ENCODE measurements at places on chromosomes 3 and 15.

DNA sequence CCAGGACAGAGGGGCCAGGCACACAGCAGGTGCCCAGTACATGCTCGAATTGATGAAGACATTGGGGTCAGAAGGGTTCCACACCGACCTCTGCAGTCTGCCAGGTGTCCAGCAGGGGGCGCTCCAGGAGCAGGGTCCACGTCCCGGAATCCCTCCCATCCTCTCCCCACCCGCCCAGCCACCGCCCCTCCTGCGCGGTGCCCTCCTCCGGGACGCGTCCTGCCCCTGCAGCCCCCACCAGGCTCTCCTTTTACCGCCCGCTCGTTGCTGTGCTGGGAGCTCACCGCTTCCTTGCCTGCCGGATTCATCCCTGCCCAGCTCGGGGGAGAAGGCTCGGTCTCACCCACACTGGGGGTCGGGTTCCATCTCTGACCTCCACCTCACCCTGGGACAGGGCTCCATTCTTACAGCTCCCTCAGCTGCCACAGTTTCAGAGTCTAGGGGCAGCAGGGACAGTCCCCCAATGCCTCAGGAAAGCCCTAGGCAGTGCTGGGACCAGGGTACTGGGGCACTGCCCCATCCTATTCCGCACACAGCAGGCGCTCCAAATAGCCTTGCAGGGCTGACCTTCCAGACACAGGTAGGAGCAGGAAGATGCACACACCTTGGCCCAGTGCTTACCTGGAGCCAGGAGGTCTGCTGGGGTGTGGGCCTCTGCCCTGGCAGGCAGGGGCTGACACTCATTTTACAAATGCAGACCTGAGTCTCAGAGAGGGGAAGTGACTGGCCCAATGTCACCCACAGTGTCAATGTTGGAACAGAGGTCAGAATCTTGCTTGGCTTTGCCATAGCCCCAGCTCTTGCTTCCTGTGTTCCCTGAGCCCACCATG is 31.0 kb downstream of the GRIP2 start:
- DNase-seq: no peak

DNA sequence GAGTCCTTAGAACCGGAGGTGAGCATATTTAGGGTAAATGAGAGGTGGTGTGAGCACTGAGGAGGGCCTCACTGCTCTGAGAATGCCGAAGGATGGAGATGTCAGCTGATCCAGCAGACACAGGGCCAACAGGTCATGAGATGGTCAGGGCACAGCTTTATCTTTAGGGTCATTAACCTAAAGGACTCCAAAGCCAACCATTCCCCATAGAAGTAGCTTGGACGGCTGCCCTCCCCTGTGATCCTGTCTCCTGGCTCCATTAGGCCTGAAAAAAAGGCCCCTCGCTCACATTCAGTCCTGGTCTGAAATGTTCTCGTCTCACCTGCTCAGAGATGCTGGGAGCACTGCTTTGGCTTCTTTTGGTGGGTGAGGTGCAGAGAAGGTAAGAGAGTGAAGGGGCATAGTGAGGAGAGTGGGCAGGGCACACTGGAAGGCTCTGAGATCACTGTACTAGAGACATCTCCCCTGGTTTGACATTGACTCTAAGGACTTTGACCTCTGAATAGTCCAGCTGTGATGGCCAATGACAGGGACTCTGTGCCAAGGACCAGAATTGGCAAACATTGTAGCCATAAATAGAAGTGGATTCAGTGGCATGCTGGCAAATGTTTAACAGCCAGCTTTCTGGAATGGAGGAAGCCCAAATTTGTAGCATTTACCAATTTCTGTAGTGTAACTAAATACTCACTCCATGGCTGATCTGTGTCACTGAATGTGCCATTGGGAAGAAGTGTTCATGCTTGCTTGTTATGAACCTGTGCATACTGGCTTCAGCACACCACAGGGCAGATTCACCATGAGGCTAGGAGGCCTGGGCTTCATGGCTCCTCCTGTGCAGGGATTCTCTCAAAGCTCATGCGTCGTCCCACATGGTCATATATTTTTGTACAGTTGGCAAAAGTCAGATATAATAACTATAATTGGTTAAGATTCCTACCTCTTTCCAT is 76.2 kb upstream of the MRPS22 start:
- no peak for DNase-seq

DNA sequence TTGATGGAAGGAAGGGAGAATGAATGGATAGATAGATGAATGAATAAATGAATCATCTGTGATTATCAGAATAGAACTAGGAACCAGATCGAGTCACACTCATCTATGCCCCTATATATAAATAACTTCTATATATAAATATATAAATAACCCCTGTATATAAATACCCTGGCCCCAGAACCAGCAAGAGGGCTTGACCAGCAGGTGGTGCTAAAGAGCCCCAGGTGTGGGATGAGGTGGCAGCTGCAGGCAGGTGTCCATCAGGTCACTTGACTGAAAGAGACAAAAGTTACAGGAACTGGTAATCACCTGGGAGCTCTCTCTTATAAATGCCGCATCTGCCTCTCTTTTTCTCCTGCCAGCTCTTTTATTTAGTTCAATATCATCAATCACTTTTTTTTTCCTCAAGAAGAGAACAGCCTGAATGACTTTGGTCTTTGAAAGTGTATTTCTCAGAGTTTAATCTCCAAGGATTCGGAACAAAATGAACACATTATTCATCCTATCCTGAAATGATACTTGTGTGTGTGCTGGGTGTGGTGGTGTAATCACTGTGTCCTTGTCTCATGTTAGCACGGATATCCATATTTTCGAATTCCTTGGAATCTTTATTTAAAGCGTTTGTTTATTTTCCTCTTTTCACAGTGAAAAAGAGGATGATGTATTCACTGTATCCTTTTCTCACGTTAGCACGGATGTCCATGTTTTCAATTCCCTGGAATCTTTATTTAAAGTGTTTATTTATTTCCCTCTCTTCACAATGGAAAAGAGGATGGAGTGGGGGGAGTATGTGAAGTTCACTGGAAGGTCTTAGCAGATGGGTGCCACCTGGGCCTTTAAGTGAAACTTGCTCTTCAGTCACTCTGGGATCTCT is 35.4 kb upstream of the ATG7 start:
- DNase-seq: no peak

DNA sequence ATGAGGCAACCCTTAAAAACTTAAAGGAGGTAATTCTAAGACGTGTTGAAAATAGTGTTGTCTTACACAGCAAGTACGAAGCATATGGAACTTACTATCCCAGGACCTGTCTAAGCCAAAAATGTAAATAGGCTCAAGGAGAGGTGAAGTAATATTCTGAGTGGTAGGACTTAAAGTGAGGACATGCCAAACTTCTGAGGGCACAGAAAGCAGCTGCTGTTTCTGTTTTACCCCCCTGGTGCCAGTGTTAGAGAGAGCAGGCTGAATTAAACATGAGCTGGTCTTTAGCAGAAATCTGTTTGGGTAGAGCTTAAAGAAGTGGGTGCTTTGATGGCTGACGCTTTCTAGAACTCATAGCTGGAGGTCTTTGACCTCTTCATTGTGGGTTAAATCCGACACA is 149.7 kb upstream of the NPHP3 start:
- no peak for DNase-seq

DNA sequence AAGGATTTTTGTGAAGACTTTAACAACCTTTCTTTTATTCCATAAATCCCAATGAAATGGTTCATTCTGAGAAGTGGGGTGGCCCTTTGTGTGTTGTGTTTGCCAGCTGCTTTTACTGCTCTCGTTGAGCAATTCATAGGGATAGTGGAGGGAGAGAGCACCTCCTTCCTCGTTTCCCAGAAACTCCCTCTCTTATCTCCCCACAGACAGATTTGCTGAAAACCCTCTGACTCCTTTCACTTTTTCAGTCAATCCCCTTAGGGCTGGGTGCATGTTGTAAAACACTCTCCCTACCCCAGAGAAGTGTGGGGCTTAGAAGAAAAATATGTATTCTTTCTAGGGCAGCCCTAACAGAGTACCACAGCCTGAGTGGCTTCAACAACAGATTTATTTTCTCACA is 557.2 kb upstream of the RGMA start:
- no peak for DNase-seq

GRCh38 chr3:132854856-132855535 is 132.8 kb upstream of the NPHP3 start:
- no peak for DNase-seq

DNA sequence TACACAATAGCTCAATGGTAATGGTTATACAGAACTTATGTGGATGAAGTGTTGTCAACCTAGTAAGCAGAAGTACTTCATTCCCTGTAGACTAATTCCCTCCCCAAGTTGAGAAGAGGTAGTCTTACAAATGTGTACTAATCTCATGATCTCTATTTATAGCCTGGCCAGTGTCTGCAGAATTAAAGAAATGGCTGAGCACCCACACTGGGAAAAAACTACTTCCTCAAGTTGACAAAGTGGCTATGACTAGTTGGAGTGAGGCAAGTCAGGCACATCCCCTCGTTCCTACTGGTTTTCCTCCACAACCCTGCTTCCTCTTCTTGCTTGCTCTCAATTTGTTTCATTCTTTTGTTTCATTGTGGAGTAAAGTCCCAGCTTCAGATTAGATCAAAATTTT is 566.7 kb upstream of the ZNF717 start:
- DNase-seq: no peak

All from fibroblast of the conjunctiva (primary cell).